Activated CD4-positive, alpha-beta T cell treated with anti-CD3 and anti-CD28 coated beads, Interleukin-2, amount 50 U/mL, for 4 hours (primary cell): ENCODE measurements at places on chromosomes 2 and 18.

DNA sequence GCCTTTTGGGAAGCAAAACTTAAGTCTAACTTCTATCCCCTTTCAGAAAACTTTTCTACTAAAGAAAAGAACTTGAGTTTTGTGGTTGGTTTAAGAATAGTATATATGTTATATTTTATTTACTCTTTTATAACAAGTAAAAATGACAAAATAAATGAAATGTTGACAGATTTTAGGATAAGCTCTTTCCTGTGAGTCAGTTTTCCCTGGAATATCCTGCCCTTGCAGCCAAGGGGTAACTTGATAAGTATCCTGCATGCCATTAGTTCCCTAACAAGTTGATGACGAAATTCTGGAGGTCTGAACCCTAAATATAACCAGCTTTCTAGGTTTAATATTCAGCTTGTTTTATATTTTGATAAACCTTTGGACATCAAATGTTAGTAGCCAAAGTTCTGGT lies 7.3 kb upstream of the HTR2B start:
- DNase-seq = no peak

DNA sequence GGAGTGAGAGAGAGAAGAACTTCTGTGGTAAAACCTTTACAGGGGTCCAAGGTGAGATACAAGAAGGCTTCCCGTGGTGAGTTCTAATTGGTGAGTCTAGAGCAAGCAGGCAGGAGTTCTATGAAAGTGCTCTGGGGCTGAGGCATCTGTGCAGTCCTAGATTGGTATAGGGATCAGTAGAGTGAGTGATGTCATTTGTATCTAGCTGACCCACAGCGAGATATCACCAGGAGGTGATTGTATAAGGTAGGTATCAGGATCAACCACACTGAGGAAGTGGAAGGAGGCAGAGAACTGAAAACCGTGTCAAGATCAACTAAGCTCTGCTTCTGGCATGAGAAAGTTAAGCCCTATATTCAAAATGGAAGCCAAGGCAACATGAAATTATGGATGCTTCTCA lies 1648.9 kb upstream of the TMEFF2 start:
- DNase-seq = no peak

DNA sequence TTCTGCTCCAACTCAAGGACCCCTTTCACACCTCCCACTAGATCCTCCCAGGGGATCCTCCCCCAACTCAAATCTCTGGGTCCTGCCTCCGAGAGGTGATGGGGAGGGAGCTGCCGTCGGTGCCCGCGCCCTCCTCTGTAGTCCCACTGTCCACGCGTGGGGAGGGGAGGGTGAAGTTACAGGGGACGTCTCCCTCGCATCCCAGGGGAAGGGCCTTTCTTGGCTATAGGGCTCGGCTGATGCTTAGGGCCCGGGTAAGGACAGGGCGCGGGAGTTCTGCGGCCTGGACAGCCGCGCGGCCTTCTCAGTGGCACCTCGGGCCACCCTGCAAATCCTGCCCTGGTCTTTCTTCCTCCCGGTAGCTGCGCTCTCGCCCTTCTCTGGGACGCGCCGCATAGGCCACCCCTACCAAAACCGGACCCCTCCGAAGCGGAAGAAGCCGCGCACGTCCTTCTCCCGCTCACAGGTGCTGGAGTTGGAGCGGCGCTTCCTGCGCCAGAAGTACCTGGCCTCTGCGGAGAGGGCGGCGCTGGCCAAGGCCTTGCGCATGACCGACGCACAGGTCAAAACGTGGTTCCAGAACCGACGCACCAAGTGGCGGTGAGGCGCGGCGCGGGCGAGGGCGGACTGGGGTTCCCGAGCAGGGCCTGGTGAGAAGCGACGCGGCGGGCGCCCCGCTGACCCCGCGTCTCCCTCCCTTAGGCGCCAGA lies 1.2 kb downstream of the TLX2 start:
- DNase-seq = no peak

DNA sequence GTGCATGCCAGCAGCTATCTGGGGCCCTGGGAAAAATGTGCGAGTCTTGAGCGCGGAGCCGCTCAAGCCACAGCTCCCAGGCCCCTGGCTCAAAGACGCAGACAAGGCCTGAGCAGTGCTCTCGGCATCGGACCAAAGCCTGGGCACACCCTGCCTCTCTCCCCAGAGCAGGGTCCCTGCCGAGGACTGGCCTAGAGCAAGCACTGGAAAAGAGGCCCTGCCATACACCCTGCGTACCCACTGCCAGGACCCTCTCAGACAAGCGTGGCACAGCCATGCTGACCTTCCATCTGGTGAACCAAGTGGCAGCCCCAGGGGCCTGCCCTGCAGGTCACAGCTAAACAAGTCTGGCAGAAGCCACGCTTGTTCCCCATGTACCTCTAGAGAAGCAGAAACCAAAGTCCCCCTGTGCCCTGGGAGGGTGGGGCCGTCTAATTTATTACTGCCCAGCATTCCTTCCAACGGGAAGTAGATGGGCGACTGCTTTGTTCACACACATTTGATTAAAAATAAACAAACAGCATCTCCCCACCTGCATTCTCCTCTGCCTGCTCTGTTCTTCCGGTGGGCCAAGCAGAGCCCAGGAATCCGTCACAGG lies 14.0 kb downstream of the STK25 start:
- no peak for DNase-seq

DNA sequence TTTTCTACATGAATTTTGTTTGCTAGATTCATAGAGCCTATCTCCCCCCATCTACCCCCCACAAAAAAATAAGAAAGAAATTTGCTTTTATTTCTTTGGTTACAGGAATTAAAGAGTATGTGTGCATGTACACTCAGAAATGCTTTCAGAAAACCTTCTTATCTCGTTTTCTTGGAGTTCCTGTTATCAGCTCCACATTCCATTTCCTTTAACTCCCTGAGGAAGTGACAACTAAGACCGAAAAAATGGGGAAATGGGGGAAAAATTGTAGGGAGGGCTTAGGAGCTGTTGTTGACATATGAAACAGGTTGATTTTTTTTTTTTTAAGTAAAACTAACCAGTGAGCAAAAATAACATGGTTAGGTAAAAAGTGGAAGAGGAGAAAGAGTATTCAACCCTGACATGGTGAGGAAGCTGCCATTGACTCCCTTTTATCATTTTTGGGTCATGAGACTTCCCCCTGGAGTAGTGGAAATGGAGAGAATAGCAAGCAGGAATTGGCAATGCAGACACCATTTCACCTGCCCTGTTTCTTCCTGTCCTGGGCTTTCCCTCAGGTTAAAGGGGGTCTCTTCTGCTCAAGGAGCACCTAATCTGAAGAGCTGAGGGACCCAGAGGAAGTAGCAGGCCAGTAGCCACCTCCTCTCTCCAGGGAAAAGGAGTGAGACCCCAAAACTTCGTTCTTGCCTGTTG lies 93.5 kb downstream of the OSBPL6 start:
- DNase-seq = no peak

- DNase-seq = no peak
Measured at GRCh38 chr18:46337271-46337670, 233.1 kb downstream of the HAUS1 start.

DNA sequence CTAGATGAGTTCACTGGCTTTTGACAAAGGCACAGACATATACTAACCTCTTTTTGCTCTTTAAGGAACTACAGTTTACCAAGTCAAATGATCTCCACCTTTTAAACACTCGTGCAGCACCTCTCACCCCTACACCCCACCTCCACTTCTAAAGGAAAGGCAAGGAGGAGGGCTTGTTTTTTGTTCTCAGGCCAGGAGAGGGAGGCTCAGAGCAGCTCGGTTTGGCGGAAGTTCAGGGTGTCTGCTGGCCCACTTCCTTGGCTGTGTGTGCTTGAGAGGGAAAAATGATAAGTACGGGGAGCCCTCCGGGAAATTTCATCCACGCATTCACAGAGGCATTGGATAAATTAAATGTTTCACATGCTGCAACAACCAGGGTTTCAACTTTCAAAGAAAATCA lies 667.9 kb downstream of the BCL11A start:
- no peak for DNase-seq

GRCh38 chr2:20524412-20525040 lies 77.7 kb downstream of the RHOB start:
- no peak for DNase-seq

GRCh38 chr2:219706823-219707281 lies 79.4 kb downstream of the SLC4A3 start:
- no peak for DNase-seq

- no peak for DNase-seq
Measured at GRCh38 chr18:27794181-27794926, 382.6 kb downstream of the CDH2 start.

DNA sequence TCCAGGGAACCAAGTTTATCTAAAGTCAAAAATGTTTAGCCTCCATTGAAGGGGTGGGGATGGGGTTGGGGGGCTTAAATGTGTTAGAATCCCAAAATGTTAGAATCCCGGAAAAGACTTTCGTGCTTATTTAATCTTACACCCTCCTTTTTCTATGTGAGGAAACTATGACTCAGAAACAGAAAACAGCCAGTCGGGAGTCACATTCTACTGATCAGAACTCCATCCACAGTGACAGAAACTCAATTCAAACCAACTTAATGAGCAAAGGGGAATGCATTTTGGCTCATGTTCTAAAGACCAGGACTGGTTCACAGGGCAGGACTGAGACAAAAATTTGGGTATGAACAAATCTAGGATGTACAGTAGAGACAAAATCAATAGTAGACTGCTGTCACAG lies 31.9 kb upstream of the AFTPH start:
- no peak for DNase-seq

DNA sequence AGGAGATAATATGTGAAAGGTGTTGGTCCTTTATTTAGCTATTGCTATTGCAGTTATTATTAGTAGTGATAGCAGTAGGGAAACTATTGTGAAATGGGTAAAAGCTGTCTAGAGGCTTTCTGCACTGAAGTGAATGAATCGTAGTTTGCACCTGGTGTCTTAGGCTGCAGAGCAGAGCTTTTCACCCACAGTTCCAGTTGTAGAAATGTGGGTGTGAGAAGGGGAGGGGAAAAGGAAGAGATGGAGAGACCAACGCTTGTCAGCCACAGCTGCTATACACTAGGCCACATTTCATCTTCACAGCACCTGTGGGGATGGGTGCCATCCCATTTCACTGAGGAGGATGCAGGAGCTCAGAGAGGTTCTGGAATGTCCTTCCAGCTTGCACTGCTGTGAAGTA lies 50.0 kb downstream of the TRPM8 start:
- no peak for DNase-seq

DNA sequence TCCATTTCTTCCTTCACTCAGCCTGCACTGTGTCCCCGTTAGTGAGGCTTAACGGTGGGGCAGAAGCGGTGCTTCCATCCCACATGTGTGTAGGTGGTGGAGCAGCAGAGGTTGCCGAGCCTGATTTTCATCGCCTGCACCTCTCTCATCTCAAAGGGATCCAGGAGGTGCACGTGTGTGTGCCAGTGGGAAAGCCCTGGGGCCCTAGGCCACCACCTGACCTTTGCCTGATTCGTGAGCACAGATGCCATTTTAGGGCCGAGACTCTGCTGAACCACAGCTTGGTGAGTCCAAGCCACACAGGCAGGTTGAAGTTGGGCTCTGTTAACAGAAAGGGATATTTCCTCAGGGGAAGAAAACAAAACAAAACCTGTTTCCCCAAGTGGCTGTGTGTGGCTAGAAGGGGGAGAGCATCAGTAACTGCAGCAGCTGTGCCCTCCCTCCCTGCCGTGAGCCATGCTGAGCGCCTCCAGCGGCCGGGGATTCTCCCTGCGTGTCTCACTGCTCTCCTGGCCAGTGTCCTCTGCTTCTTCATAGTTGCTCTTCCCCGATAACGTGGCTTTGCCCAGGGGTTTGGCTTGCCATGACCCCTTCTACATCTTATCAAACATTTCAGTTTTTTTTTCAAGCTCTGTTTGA lies 81.5 kb downstream of the MAPRE2 start:
- DNase-seq = no peak

DNA sequence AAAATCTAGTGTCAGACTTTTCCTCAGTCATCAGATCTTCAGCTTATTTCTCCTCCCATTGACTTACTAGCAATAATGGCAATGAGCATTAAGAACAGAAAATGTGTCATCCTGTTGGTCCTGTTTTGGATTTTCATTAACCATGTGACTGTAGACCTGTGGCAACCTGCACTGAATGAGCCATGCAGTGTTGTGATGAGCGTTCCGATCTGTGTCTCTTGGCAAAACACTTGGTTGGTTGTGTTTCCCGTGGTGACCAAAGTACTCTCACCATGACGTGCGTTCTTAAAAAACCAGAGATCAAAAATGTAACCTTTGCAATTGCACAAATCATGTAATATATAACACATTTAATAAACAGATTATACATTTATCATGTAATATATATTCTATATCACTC lies 138.6 kb downstream of the MAP3K20 start:
- no peak for DNase-seq

DNA sequence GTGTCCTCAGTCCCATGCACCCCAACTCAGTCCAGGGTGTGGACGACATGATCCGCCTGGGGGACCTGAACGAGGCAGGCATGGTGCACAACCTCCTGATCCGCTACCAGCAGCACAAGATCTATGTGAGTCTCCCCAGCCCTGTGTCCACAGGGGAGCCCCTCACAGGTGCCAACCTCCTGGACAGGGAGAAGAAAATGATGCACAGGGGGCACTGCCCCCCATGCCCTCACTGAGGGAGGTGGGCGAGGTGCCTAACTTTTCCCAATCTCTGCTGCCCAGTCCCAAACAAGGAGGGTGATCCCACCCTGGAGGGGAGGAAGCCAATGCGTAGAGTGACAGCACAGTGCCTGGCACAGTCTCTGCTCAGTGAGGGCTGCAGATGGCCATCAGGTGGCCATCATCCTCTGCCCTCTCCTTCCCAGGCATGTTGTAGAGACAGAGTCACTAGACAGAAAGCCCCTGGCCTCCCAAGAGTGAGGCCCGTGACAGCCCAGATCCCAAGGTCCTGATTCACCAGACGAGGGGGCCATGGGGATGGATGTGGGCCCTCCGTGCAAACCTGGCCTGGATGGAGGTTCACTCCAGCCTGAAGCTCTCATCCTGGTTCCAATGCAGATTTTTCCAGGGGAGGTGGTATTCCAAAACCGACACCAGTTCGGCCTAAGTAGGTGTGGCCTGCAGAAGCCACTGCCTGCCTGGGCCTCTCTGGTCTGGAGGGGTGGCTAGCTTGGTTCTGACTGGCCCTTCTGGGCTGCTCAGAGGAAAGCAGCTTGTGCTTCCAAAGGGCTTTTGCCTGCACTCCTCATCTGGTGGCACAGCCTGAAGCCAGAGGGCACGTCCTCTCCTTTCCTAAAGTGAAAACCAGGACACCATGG lies 30.0 kb downstream of the MYO7B start:
- DNase-seq = no peak

GRCh38 chr2:3598197-3598910 lies 3.4 kb downstream of the COLEC11 start:
- DNase-seq = no peak

DNA sequence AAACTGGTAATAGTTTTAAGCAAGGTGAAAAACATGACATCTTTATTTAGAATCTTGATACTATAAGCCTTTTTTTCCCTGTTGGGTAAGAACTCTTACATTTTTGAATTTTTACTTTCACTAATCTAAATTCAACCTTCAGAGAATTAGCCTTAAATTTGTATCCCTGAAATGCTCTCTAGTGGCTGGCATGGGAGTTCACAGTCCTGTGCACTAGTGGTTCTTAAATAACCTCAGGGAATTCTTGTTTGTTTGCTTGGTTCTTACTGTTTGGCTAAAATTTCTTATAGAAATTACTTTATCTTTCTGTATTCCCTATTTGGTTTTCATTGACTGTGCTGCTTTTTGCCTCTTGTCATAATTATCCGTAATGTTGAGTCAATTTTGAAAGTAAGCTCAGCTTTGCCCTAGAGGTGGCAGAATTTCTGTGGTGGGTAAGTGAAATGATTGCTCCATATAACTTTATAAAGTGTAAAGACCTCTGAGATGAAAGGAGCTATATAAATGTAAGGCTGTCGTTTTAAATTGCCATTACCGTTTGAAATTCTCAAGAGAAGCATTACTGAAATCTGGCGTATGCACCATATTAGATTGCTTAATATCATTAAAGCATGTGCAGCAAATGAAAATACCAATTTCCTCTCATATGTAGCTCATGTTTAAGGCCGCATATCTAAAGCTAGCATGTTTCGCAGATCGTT lies 391.3 kb upstream of the FIGN start:
- DNase-seq = no peak
